Retina (tissue), 1 donor: ENCODE measurements at places on chromosomes 12 and 14.

GRCh38 chr14:70181276-70181675, 7.5 kb downstream of the SLC8A3 start:
- no peak for DNase-seq

GRCh38 chr12:39780913-39781446, 161.4 kb upstream of the ABCD2 start:
- no peak for DNase-seq

GRCh38 chr12:56300644-56301464, 724 bp upstream of the CS start:
- DNase-seq: no peak

DNA sequence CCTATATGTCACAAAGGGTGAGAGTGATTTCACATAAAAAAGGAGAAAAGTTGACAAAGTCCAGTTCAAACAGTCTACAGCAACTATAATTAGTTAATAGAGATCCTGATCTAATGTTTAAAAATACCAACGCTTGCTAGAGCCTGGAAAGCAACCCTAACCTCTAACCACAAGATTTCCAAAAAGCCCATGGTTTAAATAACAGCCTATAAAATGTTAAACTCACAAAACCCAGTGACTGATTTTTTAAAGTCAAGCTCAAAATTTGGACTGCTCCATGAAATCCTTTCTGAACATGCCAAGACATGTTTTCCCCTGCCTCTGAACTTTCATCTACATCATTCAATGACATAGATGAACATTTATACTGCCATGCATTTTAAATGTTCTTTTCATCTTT, 81.6 kb downstream of the PLEKHG7 start:
- DNase-seq: no peak

GRCh38 chr12:127293507-127294310, 973.3 kb upstream of the TMEM132C start:
- no peak for DNase-seq

GRCh38 chr12:24697295-24697694, 251.6 kb downstream of the BCAT1 start:
- DNase-seq: no peak

- DNase-seq: no peak
Measured at GRCh38 chr12:93879476-93880421, 202.6 kb downstream of the CRADD start.

GRCh38 chr12:72006766-72007165, 68.1 kb downstream of the TPH2 start:
- no peak for DNase-seq

DNA sequence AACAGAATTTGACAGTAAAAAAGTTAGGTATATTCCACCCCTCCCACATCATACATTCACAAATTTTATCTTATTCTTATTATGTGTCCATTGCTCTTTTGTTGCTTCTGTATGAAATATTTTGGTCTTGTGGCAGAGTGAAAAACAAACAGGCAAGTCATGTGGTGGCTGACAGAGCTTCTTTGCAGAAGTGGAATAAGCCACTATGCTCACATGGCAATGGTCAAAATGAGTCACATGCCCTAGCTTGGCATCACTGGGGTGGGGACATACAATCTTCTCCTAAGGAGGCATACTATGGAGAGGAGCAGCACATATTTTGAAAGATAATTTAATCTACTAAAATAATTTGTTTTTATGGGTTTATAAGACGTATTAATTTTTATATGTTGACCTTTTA, 27.7 kb upstream of the CMA1 start:
- no peak for DNase-seq

DNA sequence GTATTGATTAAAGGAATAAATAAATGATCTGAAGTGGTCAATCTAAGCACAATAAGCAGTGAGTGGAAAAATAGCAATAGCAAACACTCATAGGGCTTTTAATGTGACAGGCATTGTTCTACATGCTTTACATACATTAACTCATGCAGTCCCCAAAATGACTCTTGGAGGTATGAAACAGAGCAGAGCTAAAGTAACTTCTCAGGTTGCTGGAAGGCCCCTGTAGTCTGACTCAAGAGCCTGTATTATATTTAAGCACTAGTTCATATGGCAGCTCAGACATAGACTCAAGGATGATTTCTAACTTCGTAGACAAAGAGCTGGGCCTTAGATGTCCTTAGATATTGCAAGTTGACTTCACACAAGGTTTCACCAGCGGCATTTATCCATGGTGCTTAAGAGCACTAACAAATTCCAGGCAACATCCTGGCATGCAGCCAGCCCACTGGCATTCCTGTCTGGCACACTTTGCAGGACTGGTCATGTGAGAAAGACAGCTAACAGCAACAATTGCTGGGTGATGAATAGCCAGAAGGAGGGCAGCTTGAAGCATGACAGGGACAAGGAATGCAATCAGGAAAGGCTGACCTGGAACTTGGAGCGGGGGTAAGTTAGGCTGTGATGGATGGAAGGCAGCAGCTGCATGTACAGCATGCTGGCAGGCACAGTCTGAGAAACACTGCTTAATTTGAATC, 22.9 kb upstream of the KTN1 start:
- peak; percentile 40 for DNase-seq

- no peak for DNase-seq
Measured at GRCh38 chr12:9214534-9214933, 6.3 kb upstream of the PZP start.

DNA sequence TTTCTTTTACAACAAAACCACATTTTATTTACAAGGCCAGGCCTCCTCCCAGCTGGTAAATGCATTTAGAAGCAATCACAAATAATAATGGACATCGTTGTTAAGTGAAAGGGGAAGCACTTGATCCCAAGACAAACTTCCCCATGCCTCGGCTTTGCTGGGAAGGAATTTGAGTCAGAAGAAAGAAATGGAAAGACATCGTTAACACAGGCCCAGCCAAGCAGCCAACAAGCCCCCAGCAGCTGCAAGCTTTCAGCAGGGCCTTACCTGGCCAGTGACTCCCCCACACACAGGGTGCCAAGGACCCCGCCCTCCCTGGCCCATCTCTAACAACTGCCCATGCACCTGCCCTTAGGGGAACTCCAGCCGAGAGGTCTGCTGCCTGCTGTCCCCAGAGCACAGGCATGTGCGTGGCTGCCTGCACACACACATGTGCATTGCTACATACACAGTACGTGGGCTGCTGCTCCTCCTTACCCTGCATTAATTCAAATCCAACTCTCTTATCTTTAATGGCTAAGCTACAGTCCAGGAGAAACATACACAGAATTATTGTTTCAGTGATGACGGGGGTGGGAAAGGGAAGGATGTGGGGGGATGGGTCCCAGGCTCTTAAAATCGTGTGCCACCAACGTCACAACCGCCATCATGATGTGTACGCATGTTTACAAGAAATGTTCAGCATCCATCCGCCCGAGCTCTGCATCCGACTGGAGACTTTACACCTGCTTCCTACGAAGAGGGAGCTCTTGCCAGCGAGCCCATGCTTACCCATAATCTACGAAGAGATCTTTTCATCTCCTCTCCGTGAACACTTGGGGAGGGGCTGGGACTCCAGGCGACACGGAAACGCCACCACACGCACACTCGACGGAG, 9.8 kb downstream of the BCL11B start:
- peak; percentile 57 for DNase-seq

- DNase-seq: no peak
Measured at GRCh38 chr14:47332939-47333338, 342.5 kb downstream of the MDGA2 start.

GRCh38 chr14:53054457-53054856, 98.7 kb downstream of the DDHD1 start:
- no peak for DNase-seq

DNA sequence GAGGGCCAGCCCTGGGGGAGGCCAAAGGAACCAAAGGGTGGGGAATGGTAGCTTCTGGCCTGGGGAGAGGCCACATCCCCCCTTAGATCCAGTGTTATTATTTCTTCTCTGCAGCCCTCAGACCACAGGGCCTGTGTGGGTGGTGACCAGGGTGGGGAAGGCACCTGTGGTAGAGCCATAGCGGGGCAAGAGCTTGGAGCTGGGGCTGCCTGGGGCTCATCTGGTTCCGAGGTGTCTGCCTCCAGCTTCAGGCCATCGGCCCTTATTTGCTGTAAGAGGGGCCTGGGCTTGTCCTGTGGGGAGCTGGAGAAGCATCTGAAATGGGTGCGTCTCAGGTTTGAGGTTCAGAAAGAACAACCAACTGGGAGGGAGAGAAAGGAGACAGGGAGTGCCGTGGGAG, 2.1 kb upstream of the B3GNT4 start:
- no peak for DNase-seq

DNA sequence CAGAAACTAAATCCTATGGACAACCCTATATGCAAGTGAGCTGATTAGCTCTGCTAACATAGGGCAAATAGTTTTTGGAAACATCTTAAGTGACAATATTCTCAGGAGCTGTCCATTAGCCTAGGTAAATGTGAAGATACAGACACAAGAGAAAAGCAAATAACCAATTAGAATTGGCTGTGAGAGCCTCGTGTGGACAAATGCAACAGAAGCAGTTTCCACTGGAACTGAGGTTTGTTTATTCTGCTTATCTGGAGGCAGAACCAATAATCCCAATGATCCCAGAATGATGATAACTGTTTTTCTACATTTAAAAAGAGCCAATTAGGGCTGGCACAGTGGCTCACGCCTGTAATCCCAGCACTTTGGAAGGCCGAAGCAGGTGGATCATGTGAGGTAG, 43.2 kb upstream of the YAF2 start:
- DNase-seq: no peak

GRCh38 chr12:121740847-121741246, 28.3 kb downstream of the TMEM120B start:
- DNase-seq: no peak

- no peak for DNase-seq
Measured at GRCh38 chr12:101967506-101967905, 90.1 kb downstream of the DRAM1 start.

GRCh38 chr14:67446371-67447032, 34.5 kb upstream of the PLEK2 start:
- DNase-seq: no peak

- no peak for DNase-seq
Measured at GRCh38 chr12:124566997-124567672, at the start of gene NCOR2. TSS of gene NCOR2 (minus strand) at chr12:124567612. CDS start at chr12:124495251, 72,361 bp downstream.

DNA sequence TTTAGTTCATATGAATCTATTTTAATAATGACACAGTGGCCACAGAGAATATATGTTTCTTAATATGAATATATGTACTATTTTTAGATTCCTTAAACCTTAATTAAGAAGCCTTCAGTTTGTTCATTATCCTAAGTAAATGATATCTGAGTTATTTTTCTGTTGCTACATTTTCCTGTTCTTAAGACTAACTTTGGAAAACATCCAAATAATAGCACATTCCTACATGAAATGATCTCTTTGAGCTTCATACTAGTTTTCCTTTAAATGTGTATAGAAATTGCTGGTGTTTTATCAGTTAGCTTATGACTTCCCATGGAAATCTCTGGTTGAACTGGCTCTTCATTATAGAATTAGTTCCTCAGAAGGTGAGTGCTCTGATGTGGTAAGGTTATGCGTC, 72.1 kb downstream of the POLR3B start:
- DNase-seq: no peak

- no peak for DNase-seq
Measured at GRCh38 chr14:44954750-44955149, 7.0 kb downstream of the KLHL28 start.

DNA sequence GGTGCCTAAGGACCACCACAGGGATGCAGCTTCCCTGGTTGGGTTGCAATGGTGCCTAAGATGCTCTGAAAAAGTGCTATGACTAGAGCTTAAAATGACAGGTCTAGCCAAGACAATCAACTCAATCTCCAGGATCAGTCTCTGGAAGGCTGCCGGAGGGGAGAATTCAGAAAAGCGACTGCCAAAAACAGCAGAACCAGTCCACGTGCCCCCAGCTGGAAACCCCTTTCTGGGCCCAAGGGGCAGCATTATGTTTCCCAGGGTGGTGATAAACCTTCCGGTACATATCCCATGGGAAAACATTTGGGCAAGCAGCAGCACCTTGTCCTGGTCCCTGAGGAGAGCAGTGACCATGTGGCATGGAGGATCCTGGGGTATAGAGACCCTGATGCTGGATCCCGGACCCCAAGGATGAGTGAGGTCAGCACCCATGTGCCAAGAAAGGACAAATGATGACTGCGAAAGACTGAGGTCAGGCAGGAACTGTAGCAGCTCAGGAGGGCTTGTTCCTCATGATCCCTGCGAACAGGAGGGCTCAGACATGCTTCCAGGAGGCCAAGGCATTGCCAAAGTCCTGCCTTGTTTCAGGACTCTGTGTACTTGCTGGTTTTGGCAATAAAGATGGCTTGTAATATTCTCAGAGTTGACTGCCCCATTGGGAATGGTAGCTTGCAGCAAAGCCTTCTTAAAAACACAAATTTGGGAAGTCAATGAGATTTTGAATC, 49.9 kb upstream of the LTBP2 start:
- DNase-seq: no peak

DNA sequence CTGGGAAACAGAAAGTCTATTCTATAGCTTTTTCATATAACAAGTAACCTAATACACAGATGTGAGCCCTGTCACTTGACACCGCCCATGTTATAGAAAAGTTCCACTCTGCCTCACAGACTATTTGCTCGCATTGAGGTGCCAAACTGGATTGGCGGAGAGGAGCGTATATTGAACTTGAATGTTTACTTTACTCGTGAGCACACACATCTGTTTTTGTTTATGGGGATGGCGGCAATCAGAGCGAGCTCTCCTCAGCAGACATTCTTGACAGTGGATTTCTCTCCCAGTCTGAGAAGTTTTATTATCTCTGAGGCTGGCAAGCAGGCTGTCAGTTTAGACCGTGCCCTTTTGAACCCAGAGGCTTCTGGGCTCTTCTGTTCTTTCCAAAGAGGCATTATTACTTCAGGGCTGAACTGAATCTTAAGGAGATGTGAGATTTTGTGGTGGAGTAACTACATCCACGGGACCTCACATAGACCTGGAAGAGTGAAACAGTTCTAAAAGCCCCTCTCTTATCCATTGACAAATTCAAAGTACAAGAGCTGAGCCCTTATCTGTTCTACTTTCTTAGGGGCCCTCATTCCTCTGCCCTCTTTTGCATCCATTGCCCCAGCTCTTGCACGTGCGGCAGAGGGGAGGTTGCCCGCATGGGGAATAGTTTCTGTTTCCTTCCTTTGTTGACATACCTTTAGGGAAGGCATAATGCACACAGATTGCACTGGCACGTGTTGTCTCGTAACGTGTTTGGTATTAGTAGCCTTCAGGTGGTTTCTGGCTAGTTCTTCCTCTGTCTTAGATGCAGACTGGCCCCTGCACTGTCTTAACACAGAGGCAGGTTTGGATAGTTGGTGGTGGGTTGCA, 68.2 kb downstream of the DRAM1 start:
- DNase-seq: no peak

DNA sequence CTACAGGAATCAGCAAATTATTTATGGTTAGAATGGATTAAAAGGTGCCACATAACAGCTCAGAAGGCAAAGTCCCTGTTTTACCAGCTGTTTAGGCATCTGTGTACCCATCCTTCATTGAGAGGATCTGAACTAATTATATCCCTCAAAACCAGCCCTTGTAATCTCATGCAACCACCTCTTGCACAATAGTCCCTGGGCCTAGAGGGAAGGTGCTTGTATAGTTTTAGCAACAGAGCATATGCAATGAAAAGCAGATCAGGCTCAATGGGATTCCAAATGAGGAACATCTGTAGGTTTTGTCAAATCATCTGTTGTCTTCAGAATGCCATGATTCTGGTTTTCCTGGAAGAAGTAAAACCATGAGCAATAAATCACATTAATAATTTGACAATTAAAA, 26.0 kb upstream of the GLIPR1L2 start:
- no peak for DNase-seq

- no peak for DNase-seq
Measured at GRCh38 chr12:124622764-124623163, 55.4 kb upstream of the NCOR2 start.

- peak; percentile 71 for DNase-seq
Measured at GRCh38 chr12:5442251-5443006, 10.5 kb downstream of the NTF3 start.
